ENCODE measurements at places on chromosomes 6 and 20. TPM values are rescaled to one million over a fixed set of nuclear protein-coding genes. Genes with fewer than 3 reads are reported as not detected.
A peak's percentile ranks its signal among the peaks of the same experiment; 100 is the strongest.

GRCh38 chr6:71346334-71346694 is 57.7 kb downstream of the OGFRL1 start:
- no peaks in the 10 kb centered on the region for H3K27me3 ChIP-seq
- H3K4me3 ChIP-seq, result no peak overlapping the region
- DNase-seq, result no peak
- H3K36me3 ChIP-seq, result no peaks in the 10 kb centered on the region

DNA sequence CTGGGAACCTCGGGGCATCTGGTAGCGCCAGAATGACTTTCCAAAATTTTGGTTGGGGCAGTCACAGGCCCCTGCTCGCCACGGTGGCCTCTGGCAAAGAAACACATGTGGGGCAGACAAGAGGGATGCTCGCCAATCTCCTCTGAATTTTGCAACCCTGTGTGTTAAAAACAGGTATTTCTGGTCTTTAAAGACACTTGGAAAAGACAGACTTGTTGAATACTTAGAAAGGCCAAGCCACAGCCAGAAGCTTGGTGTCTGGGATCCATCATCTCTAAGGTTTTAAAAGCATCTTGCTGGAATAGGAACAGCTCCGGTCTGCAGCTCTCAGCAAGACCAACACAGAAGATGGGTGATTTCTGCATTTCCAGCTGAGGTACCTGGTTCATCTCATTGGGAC is 31.2 kb downstream of the HLA-E start:
- H3K4me3 ChIP-seq, result no peak overlapping the region
- peaks cover 11% of the 10 kb centered on the region for H3K4me1 ChIP-seq
- no peaks in the 10 kb centered on the region for H3K27me3 ChIP-seq
- H3K36me3 ChIP-seq, result no peaks in the 10 kb centered on the region
- DNase-seq, result no peak

DNA sequence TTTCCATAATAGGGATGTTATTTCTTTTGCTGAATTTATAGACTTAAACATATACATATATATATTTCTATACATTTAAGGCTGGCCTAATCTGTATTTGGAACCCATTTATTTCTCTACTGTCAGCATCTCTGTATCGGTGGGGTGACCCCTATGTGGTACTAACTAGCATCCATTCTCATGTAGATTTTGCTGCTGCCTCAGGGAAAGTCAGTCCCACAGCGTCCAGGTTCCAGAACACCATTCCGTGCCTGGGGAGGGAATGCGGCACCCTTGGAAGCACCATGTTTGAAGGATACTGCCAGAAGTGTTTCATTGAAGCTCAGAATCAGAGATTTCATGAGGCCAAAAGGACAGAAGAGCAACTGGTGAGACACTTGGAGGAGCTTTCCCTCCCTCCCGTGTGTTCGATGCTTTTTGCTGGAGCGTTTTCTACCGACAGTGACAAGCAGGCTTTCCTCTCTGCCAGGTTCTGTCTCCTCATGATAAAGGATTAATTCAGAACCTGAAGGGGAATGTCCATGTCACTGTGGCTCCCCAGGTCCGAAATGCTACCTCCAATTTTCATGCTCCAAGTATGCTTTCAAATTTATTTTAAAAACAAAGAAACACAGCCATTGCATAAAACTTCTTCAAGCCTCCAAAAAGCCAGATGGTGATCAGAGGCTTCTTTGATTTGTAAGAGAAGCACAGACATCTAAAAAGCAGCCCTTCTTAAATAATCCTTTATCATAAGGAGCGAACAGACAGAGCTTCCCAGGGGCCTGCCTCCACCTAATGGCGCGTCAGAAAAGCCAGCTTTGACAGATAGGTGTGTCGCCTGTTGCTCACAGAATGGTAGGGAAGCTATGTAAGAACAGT is 13.1 kb downstream of the TNFAIP3 start:
- no peak overlapping the region for H3K4me3 ChIP-seq
- H3K27ac ChIP-seq, result no peak overlapping the region
- peaks cover 34% of the 10 kb centered on the region for H3K36me3 ChIP-seq
- H3K4me1 ChIP-seq, result peaks cover 12% of the 10 kb centered on the region
- no peaks in the 10 kb centered on the region for H3K27me3 ChIP-seq
- DNase-seq, result no peak

The C6orf118 gene
- polyA plus RNA-seq, result not detected

The FBXO9 gene
- polyA plus RNA-seq, result 56.5 TPM

The LST1 gene
- polyA plus RNA-seq, result not detected

DNA sequence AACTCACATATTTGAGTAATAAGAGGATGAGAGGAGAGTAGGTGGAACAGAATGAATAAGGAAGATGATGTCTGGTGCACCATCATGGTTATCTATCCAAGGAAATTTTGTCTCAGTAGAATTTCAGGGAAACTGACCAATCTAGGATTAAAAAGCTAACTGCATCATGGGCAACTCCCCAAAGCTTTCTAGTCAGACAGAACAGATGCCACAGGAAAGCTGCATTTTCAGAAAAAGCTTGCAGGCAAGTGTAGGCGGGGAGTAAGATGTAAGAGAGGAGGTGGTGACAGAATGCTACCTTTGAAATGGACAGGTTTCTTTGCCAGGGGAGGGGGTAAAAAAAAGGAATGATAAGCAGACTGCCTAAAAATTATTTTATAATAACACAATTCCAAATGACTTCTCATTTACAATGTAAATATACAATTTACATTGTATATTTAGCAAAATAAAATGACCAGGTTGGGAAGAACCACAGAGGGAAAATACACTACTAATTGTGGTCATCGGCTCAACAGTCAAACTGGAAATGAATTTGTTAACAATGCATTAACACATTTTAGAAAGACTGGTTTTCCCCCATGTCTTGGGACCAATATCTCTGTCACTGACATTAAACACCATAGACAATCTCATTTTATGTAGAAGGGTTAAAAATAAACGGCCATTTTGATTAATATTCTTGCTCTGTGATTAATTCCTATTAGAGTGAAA is 15.1 kb downstream of the NHSL1 start:
- no peak overlapping the region for H3K27ac ChIP-seq
- H3K27me3 ChIP-seq, result no peaks in the 10 kb centered on the region
- no peaks in the 10 kb centered on the region for H3K36me3 ChIP-seq
- DNase-seq, result no peak

GRCh38 chr20:35116258-35116657 is 23.7 kb upstream of the TRPC4AP start:
- DNase-seq, result no peak
- H3K4me1 ChIP-seq, result peaks cover 35% of the 10 kb centered on the region
- H3K27me3 ChIP-seq, result no peaks in the 10 kb centered on the region
- H3K36me3 ChIP-seq, result no peaks in the 10 kb centered on the region

- no peaks in the 10 kb centered on the region for H3K36me3 ChIP-seq
- DNase-seq, result no peak
- H3K27ac ChIP-seq, result no peak overlapping the region
- peaks cover 20% of the 10 kb centered on the region for H3K27me3 ChIP-seq
- no peaks in the 10 kb centered on the region for H3K4me1 ChIP-seq
These were observed 37.8 kb downstream of the PPP1R16B start for GRCh38 chr20:38843346-38843745.

DNA sequence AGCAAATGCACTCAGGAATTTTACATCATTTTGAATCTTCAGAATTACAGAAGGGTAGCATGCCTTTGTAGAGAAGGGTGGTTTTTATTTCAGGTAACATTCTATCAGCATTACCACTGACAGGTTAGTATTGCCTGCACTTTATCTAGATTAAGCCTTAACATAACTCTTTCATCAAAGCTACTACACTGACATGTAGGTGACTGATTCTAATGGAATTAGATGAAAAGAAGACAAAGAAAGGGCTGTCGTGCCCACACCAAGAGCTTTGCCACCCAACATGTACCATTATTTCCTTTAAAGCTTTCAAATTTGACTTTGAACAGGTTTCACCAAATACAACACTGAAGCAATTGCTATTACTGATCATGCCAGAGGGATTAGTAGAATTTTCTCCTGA is 551.9 kb downstream of the EYS start:
- no peaks in the 10 kb centered on the region for H3K36me3 ChIP-seq
- no peak for DNase-seq
- no peaks in the 10 kb centered on the region for H3K27me3 ChIP-seq
- H3K4me3 ChIP-seq, result no peak overlapping the region
- no peak overlapping the region for H3K27ac ChIP-seq

DNA sequence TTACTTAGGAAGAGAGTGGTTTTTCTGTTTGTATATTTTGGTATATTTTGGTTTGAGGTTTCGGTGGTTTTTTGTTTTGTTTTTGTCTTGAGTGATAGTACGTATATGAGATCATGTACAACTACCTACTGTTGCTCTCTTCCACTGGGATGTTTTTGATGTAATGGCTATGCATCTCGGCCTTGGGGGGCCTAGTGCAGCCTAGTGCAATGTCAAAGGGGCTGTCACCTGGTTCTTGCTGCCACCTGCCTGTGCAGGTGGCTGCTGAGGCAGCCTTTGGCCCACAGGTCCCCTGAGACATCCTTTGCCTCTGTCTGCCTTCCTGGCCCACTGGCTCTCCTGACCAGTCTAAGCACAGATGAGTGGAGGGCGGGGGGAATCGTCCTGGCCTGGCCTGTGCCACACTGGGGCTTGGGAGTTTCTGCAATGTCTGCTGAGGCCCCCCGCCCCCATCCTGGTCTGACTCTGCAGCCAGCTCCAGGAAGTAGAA is 546.6 kb downstream of the CD83 start:
- H3K4me3 ChIP-seq, result no peak overlapping the region
- DNase-seq, result no peak
- H3K27me3 ChIP-seq, result no peaks in the 10 kb centered on the region
- no peaks in the 10 kb centered on the region for H3K36me3 ChIP-seq

- H3K36me3 ChIP-seq, result no peaks in the 10 kb centered on the region
- no peak overlapping the region for H3K4me3 ChIP-seq
- peaks cover 8% of the 10 kb centered on the region for H3K4me1 ChIP-seq
- no peak overlapping the region for H3K27ac ChIP-seq
- H3K27me3 ChIP-seq, result no peaks in the 10 kb centered on the region
- DNase-seq, result no peak
These were observed 88.2 kb downstream of the NOL4L start for GRCh38 chr20:32496811-32497533.

The RIPPLY2 gene
- polyA plus RNA-seq, result not detected

DNA sequence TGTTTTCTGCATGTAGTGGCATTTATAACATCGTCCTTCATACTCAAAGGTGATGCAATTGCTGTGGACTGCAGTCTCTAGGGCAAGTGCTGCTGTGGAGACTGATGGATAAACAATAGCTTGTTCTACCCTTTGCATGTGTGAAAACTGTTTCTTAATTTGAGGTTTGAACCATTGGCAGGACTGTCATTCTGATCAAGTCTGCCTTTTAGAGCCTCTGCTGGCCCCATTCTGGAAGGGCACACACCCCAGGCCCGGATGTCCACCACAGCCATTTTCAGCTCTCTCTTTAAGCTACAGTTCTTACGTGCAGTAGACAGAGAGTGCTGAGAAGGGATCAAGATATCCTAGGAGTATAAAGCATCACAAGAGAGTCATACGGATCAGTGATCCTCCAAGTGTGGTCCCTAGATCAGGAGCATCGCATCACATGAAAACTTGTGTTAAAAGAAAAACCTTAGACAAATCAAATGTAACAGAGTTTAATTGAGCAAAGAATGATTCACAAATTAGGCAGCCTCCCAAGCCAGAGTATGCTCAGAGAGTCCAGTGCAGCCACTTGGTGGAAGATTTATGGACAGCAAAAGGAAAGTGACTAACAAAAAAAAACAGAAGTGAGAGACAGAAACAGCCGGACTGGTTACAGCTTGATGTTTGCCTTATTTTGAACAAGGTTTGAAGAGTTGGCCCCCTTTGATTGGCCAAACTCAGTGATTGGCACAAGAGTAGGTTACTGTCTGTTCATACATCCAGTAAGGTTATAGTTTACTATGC is 52.0 kb downstream of the FRK start:
- H3K4me1 ChIP-seq, result peaks cover 33% of the 10 kb centered on the region
- no peaks in the 10 kb centered on the region for H3K27me3 ChIP-seq
- peak overlapping the region; percentile 81 for H3K27ac ChIP-seq
- peak; percentile 79 for DNase-seq
- no peaks in the 10 kb centered on the region for H3K36me3 ChIP-seq

The TSPO2 gene
- polyA plus RNA-seq, result not detected

- peak; percentile 14 for DNase-seq
- no peak overlapping the region for H3K4me3 ChIP-seq
- no peak overlapping the region for H3K27ac ChIP-seq
- no peaks in the 10 kb centered on the region for H3K27me3 ChIP-seq
These were observed 25.9 kb upstream of the ROS1 start for GRCh38 chr6:117451671-117452070.

- no peak overlapping the region for H3K4me3 ChIP-seq
- H3K4me1 ChIP-seq, result no peaks in the 10 kb centered on the region
- DNase-seq, result no peak
- no peaks in the 10 kb centered on the region for H3K27me3 ChIP-seq
- no peak overlapping the region for H3K27ac ChIP-seq
- H3K36me3 ChIP-seq, result no peaks in the 10 kb centered on the region
These were observed 137.3 kb upstream of the VGLL2 start for GRCh38 chr6:117128052-117128451.

The LSM2 gene
- 48.4 TPM for polyA plus RNA-seq

DNA sequence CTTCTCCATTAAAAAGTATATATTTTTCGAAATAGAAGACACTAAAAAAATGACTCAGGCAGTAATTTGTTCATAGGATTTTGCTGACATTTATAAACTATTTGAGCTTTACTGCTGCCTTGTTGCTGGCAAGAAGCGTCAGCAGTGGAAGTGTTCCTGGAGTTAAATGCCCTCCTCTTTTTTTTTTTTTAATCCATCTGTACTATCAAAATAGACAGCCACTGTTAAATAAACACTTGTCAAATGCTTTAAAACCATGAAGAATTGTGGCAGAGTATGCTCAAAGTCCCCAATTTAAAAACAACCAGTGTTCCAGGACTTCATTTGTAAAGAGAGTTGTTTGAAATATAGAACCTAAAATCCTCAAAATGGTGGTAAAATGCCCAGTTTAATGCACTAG is 253.8 kb downstream of the NKAIN2 start:
- H3K27ac ChIP-seq, result no peak overlapping the region
- H3K4me1 ChIP-seq, result no peaks in the 10 kb centered on the region
- no peaks in the 10 kb centered on the region for H3K36me3 ChIP-seq
